Non-pigmented ciliary epithelial cell (primary cell): ENCODE measurements at places on chromosomes 2 and 18.

- no peak for DNase-seq
Observed at GRCh38 chr2:206530727-206531126, 87.4 kb downstream of the ADAM23 start.

- DNase-seq, result no peak
Observed at GRCh38 chr2:12852135-12852534, 135.4 kb downstream of the TRIB2 start.

- DNase-seq, result no peak
Observed at GRCh38 chr2:58030771-58031170, 15.8 kb upstream of the VRK2 start.

GRCh38 chr2:222671259-222672067, at the start of gene MOGAT1:
Gene MOGAT1, plus strand, starts transcription at chr2:222671658. Its CDS starts 128 bp downstream, at chr2:222671786.
- no peak for DNase-seq

DNA sequence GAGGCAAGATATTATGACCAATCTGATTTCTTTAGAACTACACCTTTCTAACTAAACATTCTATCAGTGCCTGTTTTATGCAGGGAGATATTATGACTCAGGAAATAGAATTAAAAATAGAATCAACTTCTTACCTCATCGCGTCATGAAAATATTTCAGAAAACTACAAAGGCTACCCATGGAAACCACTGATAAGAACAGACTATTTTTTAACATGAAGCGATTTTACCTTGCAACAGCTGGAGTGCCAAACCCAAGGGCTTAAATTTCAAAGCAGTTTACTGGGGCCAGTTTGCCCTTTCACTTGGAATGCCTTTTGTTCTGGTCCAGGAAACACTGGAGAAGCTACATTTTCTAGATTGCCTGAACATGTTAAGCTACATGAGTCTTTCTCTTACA, 304.8 kb upstream of the CCDC68 start:
- peak; percentile 46 for DNase-seq

DNA sequence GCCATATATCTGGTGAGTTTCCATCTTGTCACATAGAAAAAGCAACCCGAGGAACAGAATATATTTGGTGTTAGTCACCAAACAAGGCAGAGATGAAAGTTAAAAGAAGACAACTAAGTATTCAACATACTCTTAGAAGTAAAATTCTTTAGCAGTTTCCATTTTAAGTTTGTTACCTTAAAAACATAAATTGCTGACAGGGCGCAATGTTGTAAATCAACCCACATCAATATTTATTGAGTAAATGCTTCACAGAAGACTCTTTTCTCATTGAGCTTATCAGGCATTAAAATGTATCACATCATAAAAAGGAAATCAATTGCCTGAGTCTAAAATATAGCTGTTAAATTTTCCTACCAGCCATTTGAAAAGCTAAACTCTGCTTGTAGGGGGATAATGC, 603.0 kb downstream of the FBXO15 start:
- DNase-seq, result no peak

DNA sequence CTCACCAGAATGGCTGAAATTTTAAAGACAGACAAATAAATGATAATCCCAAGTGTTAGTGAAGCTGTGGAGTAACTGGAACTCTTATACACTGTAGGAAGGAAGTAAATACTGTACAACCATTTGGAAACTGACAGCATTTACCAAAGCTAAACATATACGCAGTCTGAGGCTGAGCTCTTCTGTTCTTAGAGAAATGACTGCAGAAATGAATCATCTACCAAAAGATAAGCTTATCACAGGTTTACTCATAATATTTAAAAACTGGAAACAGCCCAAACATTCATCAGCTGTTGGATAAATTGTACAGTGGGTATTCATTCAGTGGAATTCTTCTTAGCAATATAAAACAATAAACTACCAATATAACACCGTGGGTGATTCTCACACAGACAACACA, 218.2 kb upstream of the RAB12 start:
- peak; percentile 52 for DNase-seq

DNA sequence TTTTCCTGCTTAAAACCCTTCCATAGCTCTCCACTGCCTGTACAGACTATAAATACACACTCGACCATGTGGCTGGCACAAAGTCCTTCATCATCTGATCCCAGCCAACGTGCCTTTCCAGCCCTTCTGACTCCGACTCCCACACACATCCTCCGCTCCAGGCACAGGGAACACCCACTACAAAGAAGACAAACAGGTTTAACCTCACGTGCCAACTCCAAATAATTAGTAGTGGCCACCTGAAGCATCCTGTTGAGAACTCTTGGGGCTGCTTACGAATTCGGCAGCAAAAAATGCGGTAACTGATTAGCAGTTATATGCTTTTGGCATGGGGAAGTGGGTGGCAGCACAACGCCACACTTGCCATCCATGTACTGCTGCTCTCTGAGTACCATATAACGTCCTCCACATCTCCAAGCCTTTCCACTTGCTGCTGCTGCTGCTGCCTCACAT, 12.1 kb downstream of the SPIRE1 start:
- DNase-seq, result no peak

DNA sequence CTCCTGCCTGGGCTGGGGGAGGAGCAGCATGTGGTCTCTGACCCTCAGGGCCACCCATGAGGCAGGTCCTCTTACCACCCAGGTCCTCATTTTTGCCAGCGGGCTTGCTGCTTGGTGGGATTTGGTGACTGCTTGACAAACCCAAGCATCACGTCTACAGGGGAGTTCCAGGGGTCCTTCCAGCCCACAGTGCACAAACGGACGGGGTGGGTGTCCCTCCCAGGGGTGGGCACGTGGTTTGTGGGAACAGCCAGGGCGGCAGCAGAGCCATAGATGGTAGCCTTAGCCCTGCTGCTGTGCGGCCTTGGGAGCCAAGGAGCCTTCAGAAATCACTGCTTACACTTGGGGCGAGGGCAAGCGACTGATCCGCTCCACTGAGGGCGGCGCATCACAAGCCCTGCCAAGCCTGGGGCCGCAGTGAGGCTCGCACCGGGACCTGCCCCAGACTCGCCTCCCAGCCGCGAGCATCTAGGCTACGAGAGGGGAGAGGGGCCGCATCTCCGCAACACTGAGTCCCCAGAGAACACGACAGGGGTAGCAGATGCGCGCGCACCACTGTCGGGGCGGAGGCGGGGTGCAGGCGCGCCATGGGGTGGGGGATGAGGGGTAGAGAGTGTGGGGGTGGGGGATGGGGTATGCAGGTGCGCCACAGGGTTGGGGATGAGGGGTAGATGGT, 36.9 kb downstream of the SNED1 start:
- DNase-seq, result no peak

- DNase-seq, result no peak
Observed at GRCh38 chr2:1486670-1487069, 73.4 kb downstream of the TPO start.

GRCh38 chr2:230170532-230170931, 49.3 kb downstream of the SP110 start:
- DNase-seq, result no peak

DNA sequence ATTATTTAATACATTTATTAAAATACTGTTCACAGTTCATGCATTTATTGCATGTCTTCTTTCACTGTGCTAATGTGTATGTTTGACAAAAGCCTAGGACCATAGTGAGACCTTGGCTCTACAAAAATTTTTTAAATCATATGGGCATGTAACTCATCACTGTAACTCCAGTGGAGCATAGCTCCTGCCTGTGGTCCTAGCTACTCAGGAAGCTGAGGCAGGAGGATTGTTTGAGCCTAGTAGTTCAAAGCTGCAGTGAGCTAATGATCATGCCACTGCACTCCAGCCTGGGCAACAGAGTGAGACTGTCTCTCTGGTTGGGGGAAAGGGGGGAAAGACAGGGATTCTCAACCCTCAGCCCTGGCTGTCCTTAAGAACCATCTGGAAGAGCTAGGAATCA, 137.8 kb downstream of the PRKCE start:
- DNase-seq, result no peak

DNA sequence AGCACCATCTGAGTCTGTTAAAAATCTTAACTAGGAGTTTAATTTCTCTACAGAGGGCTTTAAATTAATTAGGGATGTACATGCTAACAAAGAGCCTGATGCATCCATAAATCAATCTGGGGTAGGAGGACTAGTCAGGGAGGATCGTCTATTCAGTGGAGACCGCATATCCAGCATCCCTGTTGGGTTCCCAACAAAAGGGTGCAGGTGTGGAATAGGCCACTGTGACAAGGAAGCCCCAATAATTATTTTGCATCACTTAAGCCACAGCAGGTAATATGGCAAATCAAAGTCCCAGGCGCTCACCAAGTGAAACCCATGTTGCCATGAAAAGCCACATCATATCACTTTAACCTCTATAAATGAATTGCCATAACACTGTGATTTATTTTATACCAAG, 392.3 kb downstream of the NCKAP5 start:
- DNase-seq, result no peak

- DNase-seq, result no peak
Observed at GRCh38 chr2:207188626-207189419, 23.1 kb upstream of the KLF7 start.

- no peak for DNase-seq
Observed at GRCh38 chr2:74777161-74777900, 56.6 kb upstream of the HK2 start.

DNA sequence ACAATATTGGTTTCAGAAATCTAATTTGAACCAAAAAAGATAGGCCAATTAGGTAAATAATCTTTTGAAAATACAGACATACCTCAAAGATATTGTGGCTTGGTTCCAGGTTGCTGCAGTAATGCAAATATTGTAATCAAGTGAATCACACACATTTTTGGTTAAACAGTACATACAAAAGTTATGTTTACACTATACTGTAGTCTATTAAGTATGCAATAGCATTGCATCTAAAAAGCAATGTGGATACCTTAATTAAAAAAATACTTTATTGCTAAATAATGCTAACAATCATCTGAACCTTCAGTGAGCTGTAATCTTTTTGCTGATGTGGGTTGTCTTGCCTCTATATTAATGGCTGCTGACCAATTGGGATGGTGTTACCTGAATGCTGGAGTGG, 67.3 kb downstream of the KYNU start:
- no peak for DNase-seq
